Omental fat pad (tissue), 4 donors: ENCODE measurements at places on chromosomes 5 and 9.

DNA sequence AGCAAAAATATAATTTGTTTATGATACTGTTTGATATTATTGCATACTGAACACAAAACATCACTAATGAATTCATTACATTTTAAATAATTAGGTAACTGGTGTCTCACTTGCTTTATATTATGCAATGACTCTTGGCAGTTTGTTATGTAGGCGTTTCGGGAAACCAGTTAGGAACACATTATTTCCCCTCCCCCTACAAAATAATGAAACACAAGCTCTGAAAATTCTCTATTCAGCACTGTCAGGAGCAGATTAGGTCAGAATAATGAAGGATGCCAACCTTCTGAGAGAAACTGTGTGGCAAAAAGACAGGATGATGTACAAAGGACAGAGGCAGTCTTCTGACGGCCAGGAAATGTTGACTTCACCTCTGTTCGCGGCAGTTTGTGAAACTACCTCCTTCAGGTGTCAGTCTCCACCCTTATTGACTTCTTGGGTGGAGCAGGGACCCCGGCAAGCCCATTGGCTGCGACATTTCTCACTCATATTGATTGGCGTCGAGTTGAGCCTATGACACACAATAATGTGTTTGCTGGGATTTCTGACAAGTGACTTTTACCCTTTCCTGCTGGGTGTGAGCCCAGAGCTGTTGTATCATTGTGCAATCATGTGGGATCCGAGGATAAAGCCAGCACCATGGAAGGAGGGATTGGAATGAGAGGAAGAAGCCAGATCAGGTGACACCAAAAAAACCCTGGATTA, 33.9 kb downstream of the SH3PXD2B start:
- peak; percentile 60 for DNase-seq

- peak; percentile 44 for DNase-seq
These were observed at the start of gene AK8 for GRCh38 chr9:132877824-132878694. TSS of gene AK8 (minus strand) at chr9:132878284. CDS start at chr9:132878255, 29 bp downstream.

- no peak for DNase-seq
These were observed 402.3 kb downstream of the LRRC70 start for GRCh38 chr5:62980884-62981283.

- DNase-seq = no peak
These were observed 342.7 kb upstream of the RIOK2 start for GRCh38 chr5:97525780-97526179.

- DNase-seq = no peak
These were observed 113.4 kb upstream of the CACNA1B start for GRCh38 chr9:137764171-137764671.

- DNase-seq = no peak
These were observed 119.4 kb downstream of the PDE8B start for GRCh38 chr5:77329664-77330430.

DNA sequence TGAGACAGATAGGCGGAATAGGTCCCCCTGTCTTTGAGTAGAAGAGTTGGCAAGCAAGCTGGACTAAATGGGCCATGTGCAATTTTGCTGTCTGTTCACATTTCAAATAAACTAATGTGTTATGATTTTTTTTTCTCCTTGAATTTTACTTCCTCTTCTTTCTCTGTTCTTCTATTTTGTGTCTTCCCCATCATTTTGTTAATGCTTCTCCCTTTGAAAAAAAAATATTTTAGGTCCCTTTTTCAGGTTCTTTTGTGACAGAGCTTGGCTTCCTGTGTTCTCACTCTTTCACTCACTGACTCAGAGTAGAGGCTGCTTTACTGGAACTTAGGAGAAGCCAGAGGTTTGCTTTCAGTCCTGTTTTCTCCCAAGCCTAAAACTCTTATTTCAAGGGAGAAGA, 48.1 kb downstream of the PTCD2 start:
- no peak for DNase-seq

GRCh38 chr9:23686257-23686656, 139.8 kb downstream of the ELAVL2 start:
- no peak for DNase-seq

DNA sequence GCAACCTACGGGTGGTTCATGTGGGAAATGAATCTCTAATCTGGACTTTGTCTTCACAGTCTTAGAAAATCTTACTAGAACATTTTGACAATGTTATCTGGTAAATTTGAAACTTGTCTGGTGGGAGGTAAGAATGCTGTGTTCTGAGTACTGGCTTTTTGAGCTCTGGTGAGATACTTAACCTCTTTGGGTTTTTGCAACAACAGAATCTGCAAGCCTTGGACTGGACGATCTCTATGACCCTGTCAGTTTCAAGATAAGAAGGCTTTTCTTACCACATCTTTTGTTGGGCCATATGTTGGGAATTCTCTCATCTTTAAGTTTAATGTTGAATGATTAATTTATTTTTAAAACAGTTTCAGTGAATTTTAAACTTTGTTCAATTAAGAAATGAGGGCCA, 112.9 kb downstream of the GOLPH3 start:
- DNase-seq = no peak

- no peak for DNase-seq
These were observed 8.9 kb downstream of the PLPPR1 start for GRCh38 chr9:101037430-101037829.

GRCh38 chr5:18220631-18221030, 586.4 kb downstream of the TAF11L14 start:
- no peak for DNase-seq

GRCh38 chr9:84170521-84171141, 169.9 kb downstream of the SLC28A3 start:
- DNase-seq = no peak

GRCh38 chr5:77398896-77399295, 93.2 kb downstream of the WDR41 start:
- no peak for DNase-seq

DNA sequence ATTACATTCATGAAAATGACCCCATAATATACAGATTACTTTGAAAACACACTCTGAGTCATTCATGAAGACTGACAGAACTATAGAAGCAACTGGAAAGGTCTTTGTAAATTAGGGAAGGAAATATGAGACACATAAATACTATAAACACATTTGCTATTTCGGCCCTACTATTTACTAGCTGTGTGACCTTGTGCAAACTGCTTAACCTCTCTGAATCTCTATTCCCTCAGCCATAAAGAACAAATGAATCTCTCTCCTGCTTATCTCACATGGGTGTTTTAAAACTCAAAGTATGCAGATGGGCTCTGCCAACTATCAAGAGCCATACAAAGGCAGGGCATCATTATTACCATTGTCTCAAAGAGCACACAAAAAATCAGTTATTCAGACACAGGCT, 52.9 kb downstream of the APBA1 start:
- DNase-seq = no peak

- no peak for DNase-seq
These were observed 157.2 kb downstream of the EFNA5 start for GRCh38 chr5:107513337-107514085.

GRCh38 chr5:146903789-146904188, 25.2 kb upstream of the PPP2R2B start:
- DNase-seq = no peak

DNA sequence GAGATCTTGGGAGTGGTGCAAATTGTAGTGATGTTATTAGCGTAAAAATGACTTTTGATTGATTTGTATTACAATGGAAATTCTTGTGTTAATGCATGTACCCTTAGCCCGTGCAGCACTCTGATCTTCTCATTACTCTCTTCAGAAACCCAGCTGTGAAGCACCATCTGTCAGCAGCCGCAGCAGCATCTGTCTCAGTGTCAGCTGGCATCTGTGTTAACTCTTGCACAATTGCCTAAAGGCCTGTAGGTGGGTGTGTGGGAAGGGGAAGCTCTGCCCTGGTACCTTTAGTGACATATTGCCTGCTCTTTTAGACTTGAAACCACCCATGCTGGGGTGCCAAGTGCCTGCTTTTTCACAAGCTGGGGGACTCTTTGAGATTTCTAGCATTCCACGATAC, 101.3 kb downstream of the FBXL7 start:
- DNase-seq = no peak

GRCh38 chr5:34042321-34042720, 692 bp downstream of the C1QTNF3 start:
- DNase-seq = no peak

DNA sequence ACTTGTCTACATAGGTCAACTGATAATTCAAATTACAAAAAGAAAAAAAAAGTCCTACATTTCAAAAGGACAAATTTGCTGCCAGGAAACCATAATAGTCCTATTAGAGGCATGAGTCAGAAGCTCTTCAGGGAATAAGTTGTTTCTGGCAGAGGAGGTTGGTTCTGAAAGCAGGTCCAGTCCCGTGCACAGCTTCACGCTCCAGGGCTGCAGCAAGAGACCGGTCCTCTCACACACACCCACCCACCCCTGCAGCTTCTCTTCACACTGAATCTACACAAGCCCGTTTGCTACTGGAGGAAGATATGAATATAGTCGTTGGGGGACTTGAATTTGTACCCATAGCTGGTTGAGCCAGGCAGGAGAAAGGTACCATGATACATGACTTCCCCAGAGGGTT, 36.9 kb upstream of the SLC1A3 start:
- no peak for DNase-seq

DNA sequence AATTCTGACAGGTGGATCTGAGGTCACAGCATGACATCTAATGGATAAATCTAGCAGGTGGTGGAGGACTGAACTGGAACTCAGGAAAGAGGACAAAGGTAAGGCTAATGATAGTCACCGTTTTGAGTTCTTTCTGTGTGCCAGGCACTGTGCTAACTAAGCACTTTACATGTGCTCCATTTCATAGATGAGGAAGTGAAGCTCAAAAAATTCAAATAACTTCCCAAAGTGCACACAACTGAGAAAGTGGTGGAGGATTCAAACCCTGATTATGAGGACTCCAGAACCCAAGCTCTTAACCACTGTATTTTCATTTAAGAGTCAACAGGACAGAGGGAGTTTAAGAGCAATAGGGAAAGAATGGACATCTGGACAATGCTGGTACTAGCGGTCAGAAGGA, 7.1 kb upstream of the DELE1 start:
- DNase-seq = no peak

- no peak for DNase-seq
These were observed 56.1 kb downstream of the MEF2C start for GRCh38 chr5:88826646-88827585.

GRCh38 chr5:122788371-122788770, 13.5 kb downstream of the SNX2 start:
- DNase-seq = no peak

GRCh38 chr5:80090884-80091166, 55.7 kb downstream of the THBS4 start:
- DNase-seq = no peak

- no peak for DNase-seq
These were observed 100.2 kb downstream of the BRINP1 start for GRCh38 chr9:119268985-119269384.

GRCh38 chr5:170105642-170106611, at the start of gene FOXI1:
TSS of gene FOXI1 (plus strand) at chr5:170105897. CDS start at chr5:170105958, 61 bp downstream.
- no peak for DNase-seq

GRCh38 chr9:77600810-77601209, 47.3 kb downstream of the GNA14 start:
- DNase-seq = no peak

- no peak for DNase-seq
These were observed 6.5 kb upstream of the FBXO10 start for GRCh38 chr9:37582548-37583157.

GRCh38 chr9:26263478-26263877, 585.2 kb upstream of the TUSC1 start:
- DNase-seq = no peak

DNA sequence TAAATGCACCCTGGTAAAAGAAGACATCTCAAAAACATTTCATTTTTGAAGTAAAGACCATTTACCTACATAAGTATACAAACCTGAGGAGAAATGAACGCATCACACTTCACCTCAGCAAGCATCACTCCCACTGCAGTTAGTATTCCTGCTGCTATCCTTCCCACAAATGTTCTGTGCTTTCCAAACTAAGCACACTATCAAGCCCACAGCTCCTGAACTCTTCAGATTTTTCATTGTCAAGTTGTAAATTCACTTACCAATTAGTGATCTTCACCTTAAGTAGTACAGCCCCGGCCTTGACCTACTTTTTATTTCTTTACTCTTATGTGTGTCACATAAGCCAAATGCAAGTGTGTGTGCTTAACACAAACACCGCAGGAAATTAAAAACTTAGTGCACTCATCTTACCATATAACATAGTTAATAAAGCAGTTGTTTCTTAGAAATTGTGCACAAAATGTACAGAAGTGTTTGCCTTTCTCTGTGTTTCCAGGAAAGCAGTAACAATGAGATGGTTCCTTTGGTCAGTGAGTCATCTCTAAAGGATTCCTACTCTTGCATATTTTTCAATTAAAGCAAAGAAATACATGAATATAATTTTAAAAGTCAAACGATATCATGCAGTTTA, 169.4 kb downstream of the APBA1 start:
- DNase-seq = no peak

DNA sequence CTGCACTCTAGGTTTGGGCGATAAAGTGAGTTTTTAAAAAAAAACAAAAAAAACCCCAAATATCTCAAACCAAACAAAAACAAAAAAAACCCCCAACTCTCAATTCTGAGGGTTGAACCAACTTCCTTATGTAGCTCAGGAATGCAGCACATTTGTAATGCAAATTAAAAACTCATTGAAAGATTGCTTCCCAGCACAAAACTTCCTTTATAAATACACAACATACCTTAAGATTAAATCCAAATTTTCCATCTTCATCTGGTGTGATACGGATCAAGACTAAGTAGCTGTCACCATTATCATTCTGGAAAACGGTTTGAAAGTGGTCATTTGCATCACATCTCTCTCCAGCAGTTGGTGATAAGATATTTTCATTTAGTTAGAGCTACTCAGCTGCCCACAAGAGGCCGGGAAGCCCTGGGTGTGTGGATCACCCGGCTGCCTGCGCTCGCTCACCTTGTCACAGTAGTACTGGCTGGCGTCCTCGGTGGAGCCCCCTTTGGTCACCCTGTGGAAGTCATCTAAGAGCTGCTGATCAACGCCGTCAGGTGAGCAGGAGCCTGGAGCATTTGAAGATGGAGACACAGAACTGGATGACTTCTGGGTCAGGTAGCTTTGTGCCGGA, 88.2 kb downstream of the PTPN3 start:
- no peak for DNase-seq

- DNase-seq = no peak
These were observed 859.2 kb upstream of the SEMA6A start for GRCh38 chr5:117433818-117434217.

- DNase-seq = no peak
These were observed 508 bp downstream of the MOCS2 start for GRCh38 chr5:53109056-53109442.

- no peak for DNase-seq
These were observed 550.1 kb upstream of the CDH18 start for GRCh38 chr5:20537911-20538703.

- DNase-seq = no peak
These were observed 34.3 kb upstream of the PDZD2 start for GRCh38 chr5:31604644-31605043.

GRCh38 chr5:173752653-173753052, 135.5 kb upstream of the CPEB4 start:
- DNase-seq = no peak

GRCh38 chr9:36935332-36935731, 98.7 kb downstream of the PAX5 start:
- no peak for DNase-seq
